ENCODE measurements at places on chromosomes 2 and 18.

- no peak for DNase-seq
Observed at GRCh38 chr2:191150230-191150599, 579 bp downstream of the STAT4 start.

GRCh38 chr2:61775956-61776570, 77.8 kb downstream of the FAM161A start:
- no peak for DNase-seq

DNA sequence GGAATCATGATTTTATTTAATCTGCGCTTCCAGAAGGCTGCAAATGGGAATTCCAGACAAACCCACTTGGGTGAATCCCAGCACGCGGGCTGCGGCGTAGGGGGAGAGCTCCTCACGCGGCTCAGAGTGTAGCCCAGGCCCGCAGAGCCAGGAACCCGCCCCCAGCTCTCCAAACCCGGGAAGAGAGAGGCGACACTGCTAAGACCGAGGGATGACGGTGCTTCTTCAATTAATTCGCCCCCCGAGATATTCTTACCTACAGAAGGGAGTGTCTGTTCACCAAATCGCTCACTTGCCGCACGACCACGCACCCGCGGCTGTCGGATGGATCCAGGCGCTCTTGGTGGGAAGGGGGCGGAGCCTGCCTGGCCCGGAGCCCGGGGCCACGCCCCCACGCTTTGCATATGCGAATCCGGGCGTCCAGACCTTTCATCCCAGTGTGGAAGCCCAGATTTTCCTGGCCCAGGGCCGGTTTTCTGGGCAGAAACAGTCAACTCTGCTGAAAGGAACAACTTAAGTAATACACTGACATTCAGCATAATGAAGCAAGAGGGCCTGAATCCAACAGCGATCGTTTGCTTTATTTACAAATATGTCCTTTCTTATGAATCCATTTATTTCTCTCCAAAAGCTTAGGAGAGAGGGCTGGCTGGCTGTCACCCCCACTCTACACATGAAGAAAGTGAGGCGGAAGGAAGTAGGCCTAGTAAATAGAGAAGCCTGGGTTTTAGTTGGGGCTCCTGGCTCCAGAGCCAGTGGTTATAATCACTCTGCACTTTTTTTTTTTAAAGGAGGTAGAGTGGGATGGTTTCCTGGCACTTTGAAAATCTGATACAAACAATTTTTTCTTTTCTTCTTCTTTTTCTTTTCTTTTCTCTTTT, at the start of gene SLC19A3:
Gene SLC19A3, minus strand, starts transcription at position 342 of the 881 bp plus-strand sequence. CDS start 15,710 bp downstream, outside the sequence.
- peak; percentile 75 for DNase-seq

GRCh38 chr2:175786471-175787124, 215.5 kb downstream of the LNPK start:
- no peak for DNase-seq

- no peak for DNase-seq
Observed at GRCh38 chr2:232028071-232028470, 66.6 kb downstream of the DIS3L2 start.

DNA sequence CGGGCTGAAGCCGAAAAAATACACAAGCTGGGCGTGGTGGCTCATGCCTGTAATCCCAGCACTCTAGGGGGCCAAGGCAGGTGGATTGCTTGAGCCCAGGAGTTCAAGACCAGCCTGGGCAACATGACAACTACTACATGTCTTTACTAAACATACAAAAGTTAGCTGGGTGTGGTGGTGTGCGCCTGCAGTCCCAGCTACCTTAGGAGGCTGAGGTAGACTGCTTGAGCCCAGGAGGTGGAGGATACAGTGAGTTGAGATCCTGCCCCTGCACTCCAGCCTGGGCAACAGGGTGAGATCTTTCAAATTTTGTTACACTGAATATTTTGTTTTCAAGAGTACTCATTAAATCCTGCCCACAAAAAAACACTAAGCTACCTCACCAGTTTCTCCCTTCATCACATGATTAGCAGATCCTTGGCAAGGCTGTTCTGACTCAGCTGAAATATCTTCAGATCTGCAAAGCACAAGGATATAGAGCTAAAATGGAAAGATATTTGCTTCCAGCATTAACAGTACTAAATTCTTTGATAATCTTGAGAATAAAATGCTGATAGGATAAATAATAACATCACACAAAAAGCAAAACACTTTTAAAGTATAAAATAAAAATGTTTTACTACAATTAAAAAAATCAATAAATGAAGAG, 28.2 kb upstream of the MCM6 start:
- DNase-seq: no peak

DNA sequence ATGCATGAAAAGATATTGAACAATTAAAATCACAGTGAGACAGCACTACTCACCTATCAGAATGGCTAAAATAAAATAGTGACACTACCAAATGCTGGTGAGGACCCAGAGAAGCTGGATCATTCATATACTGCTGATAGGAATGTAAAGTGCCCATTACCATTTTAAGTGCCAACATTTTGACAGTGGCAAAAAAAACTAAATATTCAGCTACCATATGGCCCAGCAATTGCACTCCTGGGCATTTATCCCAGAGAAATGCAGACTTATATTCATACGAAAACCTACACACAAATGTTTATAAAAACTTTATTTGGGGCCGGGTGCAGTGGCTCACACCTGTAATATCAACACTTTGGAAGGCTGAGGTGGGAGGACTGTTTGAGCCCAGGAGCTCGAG, 47.6 kb downstream of the FBXO36 start:
- no peak for DNase-seq

DNA sequence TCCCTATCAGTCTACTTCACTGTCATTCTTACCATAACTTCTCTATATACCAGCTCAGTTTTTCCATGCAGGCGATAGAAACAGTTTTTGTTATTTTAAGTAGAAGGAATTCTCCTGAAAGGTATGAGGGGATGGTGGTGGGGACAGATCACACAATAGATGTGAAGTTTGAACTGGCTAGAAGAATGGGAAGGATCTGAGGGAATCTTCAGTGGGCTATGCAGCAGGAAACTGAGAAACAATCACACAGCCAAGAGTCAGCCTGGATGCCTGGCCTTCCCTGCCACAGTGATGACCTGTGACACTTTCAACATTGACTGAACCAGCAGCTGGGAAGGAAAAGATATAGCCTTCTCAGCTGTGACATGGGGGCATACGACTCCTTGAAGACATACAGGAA, 329.1 kb upstream of the GULP1 start:
- no peak for DNase-seq

DNA sequence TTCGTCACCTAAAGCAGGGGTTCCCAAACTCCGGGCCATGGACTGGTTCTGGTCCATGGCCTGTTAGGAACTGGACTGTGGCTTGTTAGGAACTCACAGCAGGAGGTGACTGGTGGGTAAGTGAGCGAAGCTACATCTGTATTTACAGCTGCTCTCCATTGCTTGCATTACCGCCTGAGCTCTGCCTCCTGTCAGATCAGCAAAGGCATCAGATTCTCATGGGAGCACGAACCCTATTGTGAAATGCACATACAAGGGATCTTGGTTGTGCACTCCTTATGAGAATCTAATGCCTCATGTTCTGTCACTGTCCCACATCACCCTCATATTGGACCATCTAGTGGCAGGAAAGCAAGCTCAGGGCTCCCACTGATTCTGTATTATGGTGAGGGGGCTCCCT, 217.0 kb downstream of the ZFP36L2 start:
- no peak for DNase-seq

GRCh38 chr2:156704617-156705016, 268.4 kb downstream of the GPD2 start:
- no peak for DNase-seq

DNA sequence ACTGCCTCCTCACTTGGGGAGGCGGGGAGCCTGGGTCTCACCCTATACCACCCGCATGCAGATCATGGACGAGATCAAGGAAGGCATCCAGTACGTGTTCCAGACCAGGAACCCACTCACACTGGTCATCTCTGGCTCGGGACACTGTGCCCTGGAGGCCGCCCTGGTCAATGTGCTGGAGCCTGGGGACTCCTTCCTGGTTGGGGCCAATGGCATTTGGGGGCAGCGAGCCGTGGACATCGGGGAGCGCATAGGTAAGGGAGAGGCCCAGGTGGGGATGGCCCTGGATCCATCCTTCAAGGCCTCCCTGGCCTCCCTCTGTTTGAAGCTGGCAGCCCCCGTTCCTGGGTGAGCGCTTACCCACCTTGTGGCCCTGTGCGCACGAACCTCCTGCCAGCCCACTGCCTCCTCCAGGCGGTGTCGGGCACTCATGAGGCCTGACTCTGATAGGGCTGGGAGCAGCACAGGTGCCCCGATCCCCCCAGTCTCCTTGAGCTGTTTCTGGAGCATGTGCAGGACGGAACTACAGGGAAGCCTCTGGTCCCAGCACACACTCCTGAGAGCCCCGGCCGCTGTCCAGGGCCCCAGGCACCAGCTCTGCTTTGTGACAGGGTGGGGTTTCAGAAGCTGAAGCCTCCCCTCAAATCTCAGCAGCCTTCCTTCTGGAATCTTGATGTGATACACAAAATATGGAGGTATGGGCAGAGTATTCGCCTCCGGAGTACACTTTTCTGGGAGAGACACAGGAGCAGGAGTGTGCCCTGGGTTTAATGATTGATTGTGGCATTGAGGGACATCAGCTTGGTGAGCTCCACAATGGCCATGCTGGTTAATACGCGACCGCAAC, 708 bp downstream of the AGXT start:
- no peak for DNase-seq

DNA sequence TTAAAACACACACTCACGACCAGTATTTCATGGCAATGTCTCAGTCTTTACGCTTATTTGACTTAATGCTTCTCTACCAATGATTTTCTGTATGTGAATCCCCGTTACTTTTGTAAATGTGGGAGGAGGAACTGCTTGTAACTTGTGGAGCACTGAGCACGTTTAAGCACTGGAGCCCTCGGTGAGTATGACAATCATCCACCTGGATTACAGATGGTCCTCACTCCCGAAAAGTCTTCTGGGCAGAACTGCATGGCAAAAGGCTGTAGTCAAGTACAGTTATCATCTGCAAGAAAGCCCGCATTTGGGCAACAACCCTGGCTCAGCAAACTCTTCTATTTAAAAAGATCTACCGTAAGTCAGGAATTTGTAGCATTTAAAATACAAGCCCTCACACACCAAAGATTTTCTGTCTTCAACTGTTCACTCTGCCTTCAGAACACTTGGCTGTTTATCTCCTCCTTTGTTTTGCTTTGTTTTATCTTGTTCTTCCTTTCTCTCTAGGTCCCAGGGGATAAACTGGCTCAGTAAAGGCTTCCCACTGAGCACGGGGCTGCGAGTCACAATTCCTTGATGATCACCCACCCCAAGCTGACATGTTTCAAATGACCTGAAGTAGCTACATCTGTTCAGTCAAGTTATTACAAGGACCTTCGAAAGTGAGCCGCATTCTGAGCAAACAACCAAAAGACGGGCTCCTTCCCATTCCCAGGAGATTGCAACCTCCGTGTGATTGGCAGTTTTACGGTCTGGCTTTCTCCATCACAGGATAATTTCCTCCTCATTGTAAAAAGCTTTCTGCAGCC, 102.2 kb downstream of the DLGAP1 start:
- no peak for DNase-seq

- DNase-seq: no peak
Observed at GRCh38 chr18:8011361-8011760, 444.2 kb downstream of the PTPRM start.

DNA sequence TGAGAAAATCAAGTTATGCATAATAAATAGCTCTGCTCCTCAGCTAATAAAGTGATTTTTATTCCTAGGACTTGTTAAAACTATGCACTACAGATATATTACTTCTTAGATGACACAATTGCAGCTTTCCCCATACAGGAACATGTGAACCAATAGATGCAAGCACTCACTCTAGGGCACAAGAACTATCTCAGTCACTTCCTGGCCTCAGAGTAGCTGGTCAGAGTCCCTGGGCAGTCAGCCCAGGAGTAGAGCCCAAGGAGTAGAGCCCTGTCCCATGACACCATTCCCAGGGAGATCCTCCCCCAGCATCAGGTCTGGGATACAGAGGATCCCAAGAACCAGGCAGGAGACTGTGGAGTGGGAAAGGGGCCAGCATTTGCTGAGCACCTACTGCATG, 2.7 kb downstream of the TNS1 start:
- peak; percentile 13 for DNase-seq

- no peak for DNase-seq
Observed at GRCh38 chr2:190819840-190820301, 60.8 kb upstream of the GLS start.

DNA sequence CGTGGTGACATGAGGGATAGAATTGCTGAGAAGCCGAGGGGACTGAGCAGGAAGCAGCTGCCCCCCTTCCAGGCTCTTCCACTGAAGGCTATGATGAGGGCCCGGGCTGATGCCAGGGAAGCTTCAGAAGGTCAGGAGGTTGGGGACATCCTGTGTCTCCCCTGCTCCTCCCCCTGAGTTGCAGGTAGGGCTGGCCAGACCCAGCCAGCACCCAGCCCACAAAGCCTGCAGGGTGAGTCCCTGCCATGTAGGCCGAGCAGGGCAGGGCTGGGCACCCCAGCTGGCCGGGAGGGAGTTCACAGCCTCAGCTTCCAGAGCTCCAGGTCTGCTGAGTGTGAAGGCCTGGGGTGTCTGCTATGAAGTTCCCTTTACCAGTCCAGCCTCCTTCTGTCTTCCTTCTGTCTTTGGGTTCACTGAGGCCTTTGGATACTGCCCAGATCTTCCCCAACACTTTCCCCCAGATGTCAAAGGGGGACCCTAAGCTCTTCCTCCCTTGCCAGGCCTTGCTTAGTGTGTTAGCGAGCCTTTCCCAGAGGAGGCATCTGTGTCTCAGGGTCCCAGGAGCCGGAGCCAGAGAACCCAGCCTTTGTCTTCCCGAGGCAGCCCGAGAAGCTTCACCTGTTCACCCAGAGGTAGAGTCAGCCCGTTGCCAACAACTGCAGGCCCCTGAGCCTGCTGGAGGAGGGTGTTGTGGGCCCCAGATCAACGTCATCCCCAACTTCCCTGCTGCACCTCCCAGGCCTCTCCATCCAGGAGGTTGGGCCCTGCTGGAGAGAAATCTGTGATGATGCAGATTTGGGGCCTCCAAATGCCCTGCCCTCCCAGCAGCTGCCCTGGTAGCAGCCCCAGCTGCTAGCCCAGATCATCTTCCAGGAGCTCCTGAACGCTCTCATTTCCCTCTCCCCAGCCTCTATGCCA, 3.6 kb upstream of the NCL start:
- no peak for DNase-seq

GRCh38 chr2:216786676-216787075, 73.2 kb downstream of the TNP1 start:
- no peak for DNase-seq

- no peak for DNase-seq
Observed at GRCh38 chr2:69946351-69947324, 14.8 kb downstream of the ASPRV1 start.

GRCh38 chr18:31664101-31664500, 20.3 kb downstream of the B4GALT6 start:
- no peak for DNase-seq

GRCh38 chr2:217065012-217065290, 205.1 kb upstream of the TNP1 start:
- no peak for DNase-seq
